Activated T-cell treated with anti-CD3 and anti-CD28 coated beads for 24 hours (primary cell): ENCODE measurements at places on chromosomes 1 and 21.

DNA sequence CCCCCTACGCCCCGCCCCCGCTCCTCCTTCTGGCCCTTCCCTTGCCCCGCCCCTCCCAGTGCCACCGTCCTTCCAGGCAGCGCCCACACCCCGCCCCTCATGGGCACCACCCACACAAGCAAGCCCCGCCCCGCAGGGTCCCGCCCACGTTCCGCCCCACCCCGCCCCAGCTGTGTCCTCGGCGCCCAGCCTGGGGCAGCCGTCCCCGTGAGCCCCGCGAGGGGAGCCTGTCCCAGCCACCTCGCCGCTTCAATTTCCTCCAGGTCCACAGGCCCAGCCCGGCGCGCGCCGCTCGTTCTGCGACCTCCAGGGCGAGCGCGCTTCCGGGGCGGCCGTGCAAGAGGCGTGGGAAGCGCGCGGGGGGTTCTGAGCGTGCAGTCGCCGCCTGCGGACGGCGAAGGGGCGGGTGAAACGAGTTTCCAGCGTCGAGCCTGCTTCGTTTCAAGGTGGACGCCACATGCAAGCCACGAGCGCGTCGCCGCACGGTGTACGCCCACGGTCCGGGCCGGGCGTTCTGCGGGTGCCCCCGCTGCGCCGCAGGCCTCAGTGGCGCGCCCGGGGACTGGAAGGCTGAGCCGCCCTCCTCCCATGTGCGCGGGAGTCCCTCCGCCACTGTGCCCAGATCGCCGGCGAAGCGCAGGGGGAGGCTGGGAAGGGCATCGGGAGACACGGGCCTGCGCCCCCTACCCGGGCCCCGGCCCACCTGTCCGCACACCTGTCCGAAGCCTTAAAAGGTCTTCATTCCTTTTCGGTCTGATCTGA is 10.8 kb upstream of the FAAP20 start:
- peak; percentile 85 for DNase-seq

DNA sequence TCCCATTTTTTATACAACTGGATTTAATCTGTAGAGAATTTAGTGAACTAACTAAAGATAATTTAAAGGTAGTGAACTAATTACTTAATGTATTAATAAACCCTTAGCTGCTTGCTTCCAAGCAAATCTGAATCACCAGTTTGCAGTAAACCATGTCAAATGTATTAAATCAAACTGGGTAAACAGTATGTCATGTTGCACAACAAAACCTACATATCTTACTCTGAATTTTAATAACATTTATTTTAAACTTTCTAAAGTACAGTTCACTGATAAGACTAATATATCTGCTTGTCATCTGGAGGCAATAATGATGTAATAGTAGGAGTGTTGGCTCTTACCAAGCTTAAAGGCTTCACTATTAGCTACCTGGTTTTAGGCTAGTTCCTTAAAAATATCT is 52.5 kb upstream of the SCYL3 start:
- DNase-seq = no peak

GRCh38 chr1:181424786-181425403 is 58.4 kb upstream of the CACNA1E start:
- DNase-seq = peak; percentile 70

GRCh38 chr1:106584676-106585075 is 471.8 kb upstream of the PRMT6 start:
- DNase-seq = no peak

- DNase-seq = no peak
Measured at GRCh38 chr1:84884671-84885389, 8.2 kb downstream of the LPAR3 start.

- DNase-seq = no peak
Measured at GRCh38 chr21:25080661-25081060, 526.6 kb downstream of the MRPL39 start.
